ENCODE measurements at places on chromosomes 11 and 22. TPM values are rescaled to one million over a fixed set of nuclear protein-coding genes. Genes with fewer than 3 reads are reported as not detected.

The PKDREJ gene
- not detected for total RNA-seq

The NNMT gene
- not detected for total RNA-seq

The SLC22A8 gene
- total RNA-seq: not detected

The PDGFD gene
- total RNA-seq: not detected

The FOLR3 gene
- 0.47 TPM for total RNA-seq

The GGTLC2 gene
- total RNA-seq: not detected

The CD6 gene
- 814 TPM for total RNA-seq

The B4GALNT4 gene
- total RNA-seq: 6.0 TPM
